ENCODE measurements at places on chromosomes 6 and 20.

GRCh38 chr6:130020907-130021629 lies 2.7 kb downstream of the L3MBTL3 start:
- peak; percentile 90 for DNase-seq

DNA sequence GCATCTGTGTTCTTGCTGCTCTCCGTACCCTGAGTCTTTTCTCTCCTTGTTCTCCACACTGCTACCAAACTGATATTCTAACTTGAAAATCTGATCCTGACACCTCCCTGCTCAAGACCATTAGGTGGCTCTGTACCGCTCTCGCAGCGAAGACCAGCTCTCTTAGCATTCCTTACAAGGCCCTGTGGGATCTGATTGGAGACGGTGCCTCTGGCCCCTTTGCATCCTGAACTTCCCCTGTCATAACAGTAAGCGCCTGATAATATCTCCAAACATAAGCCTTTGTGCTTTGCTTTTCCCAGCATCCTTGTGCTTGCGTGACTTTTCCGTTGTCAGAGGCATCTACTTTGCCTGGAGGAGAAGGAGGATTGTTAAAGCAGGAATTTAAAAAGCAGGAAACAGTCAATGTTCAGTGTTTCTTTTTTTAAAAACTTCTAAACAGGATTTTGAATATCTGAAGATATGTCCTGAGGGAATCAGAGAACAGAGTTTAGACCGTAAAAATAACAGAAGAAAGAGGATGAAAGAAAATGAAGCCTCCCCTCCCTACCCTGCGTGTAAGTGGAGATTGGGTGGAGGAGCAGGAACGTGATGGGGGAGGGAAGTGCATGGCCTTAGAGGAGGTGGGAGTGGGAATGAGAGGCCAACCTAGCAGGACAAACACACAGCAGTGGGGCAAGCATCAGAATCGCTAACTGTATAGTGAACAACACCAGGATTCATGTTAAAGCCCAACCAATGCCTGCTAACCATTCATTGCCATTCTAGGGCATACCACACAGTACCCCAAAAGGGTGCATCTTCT lies 89.2 kb upstream of the STMND1 start:
- no peak for DNase-seq

DNA sequence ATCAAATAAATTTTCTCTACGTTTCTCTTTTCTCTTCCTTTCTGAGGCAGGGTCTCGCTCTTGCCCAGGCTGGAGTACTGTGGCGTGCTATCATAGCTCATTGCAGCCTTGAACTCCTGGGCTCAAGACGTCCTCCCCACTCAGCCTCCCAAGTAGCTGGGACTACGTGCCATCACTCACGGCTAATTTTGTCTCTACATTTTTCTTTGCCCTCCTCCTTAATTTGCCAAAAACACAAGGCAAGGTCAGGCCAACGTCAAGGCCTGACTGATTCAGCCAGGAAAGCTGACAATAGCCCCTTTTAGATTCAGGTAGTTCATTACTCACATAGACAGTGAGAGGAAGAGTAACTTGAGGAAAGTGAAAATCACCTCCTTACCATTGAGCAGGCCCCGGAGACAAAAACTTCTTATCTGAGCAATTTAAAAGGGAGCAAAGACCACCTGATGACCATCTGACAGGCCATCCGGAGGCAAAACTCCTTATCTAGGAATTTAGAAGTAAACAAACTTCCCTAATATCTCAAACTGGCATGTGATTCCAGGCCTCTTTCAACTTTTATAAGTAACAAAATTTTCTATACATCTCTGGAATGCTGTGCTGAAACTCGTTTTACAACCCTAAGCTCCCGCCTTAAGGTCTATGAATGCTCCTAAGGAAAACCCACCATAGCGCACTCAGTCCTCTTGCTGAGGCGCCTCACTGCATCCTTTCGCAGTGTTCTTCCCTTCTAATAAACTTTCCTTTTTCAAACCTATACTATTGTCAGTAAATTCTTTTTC lies 42.1 kb upstream of the SRPK1 start:
- no peak for DNase-seq

- no peak for DNase-seq
These were observed 7.3 kb upstream of the KCNG1 start for GRCh38 chr20:51029963-51030920.

GRCh38 chr6:159483259-159483658 lies 209.8 kb downstream of the SOD2 start:
- DNase-seq, result no peak

GRCh38 chr20:16222859-16223411 lies 350.3 kb downstream of the KIF16B start:
- no peak for DNase-seq

DNA sequence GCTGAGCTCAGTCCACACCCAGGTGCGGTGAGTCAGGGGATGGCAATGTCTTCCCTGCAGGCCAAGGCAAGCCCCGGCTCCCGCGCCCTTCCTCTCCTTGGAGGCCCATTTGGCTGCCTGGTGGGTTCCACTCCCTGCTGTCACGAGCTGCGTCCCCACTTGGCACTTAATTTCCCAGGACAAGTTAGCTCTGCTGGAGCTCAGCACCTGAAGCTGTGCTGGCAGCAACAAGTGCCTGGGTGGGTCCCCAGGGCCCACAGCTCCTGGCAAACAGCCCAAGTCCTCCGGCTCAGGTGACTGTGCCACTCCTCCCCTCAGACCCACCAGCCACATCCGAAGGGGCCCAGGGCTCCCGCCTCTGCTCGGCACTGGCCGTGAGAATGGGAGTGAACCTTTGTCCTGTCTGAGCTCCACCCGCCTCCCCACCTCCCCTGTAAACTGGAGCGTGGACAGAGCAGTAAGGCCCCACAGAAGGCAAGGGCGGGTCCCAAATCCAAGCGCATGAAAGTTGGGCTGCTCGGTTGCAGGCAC lies 16.9 kb downstream of the LAMA5 start:
- DNase-seq, result no peak

- DNase-seq, result no peak
These were observed 957 bp upstream of the VEGFA start for GRCh38 chr6:43768983-43769525.

- peak; percentile 55 for DNase-seq
These were observed 118.4 kb downstream of the GRM4 start for GRCh38 chr6:34027445-34027936.

DNA sequence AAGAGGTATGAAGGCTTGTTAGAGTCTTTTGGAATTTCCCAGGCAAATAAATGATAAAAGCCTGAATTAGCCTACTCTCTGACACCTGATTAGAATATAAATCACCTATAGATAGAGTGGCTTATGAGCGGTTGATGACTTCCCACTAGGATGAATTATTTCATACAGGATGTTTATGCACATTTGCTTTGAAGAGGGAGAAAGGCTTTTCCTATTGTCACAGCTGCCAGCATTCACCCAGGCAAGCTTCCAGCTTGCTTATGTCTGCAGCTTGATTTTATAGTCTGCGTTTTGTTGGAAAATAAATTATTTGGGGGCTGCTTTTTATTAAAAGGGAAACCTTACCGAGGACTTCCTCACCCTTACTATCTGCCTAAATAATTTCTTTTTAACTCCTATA lies 51.3 kb upstream of the EIF2S2 start:
- DNase-seq, result no peak

- DNase-seq, result no peak
These were observed 24.8 kb downstream of the NFYA start for GRCh38 chr6:41097467-41098090.

- peak; percentile 80 for DNase-seq
These were observed 649.1 kb upstream of the GJE1 start for GRCh38 chr6:141483598-141484061.

DNA sequence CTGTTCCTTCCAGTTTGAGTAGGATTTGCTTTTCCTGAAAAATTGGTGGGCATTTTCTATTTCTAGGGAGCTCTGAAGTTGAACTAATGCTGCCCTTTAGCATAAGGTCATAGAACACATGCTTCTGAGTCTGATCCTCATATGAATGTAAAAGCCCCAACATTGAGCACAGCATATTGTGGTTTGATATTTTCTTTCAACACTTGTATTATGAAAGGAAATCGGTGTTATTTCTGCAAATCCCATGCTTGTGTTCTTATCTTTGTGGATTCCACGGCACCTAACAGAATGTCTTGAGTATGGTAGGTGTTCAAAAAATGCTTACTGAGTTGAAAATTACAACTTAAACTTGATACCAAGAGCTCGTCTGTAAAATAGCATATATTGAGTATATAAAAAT lies 85.8 kb downstream of the TRMT11 start:
- no peak for DNase-seq

- DNase-seq, result no peak
These were observed 116.7 kb upstream of the MAN1A1 start for GRCh38 chr6:119466226-119466625.

DNA sequence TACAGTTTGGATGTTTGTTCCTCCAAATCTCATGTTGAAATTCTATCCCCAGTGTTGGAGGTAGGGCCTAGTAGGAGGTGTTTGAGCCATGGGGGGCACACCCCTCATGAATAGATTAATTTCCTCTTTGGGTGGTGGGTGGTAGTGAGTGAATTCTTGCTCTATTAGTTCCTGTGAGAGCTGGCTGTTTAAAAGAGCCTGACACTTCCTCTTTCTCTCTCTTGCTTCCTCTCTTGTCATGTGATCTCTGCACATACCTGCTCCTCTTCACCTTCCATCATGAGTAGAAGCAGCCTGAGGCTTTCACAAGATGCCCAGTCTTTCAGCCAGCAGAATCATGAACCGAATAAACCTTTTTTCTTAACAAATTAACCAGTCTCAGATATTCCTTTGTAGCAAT lies 340.2 kb upstream of the CHD6 start:
- no peak for DNase-seq

GRCh38 chr6:11318835-11319813 lies 86.7 kb upstream of the NEDD9 start:
- no peak for DNase-seq

DNA sequence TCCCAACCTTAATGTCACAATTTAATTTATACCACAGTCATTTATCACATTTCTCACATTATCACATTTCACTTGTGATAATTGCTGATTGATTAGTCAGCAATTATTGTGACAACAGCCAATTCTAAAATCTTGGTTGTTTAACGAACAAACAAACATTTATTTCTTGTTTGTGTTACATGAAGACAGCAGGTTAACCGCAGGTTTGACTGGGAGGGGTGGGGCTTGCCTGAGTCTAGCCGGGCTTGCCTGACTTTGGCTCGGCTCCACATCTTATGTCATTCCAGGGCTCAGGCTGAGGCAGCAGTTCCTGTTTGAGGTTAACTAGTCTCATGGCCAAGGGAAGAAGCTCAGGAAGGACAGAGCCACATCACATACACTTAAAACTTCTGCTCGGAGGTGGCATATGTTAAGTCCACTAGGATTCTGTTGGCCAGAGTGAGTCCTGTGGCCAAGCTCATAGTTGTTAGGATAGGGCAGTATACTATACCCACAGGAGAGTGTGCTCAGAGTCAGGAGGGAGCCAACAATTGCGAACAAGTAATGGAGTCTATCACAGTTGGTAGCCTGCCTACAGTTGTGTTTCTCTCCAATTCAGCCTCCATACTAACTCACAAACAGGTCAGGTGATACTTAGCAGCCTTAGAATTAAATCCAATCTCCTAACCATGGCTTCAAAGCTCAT lies 90.0 kb upstream of the IFNGR1 start:
- peak; percentile 16 for DNase-seq

- no peak for DNase-seq
These were observed 305.5 kb downstream of the SLC35F1 start for GRCh38 chr6:118212451-118213173.

DNA sequence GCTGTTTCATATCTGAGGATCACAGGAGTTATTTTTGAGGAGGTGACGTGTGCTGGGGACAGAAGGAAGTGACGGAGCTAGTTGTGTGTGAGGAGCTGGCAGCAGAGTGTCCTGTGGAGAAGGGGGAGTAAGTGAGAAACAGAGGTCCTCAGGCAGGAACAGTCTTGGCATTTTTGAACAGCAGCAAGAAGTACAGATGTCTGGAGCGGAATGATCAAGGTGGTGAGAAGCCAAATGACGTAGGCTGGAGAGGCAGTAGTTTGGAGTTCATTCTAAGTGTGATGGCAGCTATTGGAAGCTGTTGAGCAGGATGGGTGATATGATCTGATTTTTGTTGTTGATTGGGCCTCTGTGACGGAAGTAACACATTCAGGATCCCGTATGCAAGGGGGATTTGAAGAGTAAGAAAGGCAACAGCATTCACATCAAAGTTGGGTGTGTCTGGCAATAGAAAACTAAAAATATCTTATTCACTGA lies 52.3 kb downstream of the SOBP start:
- no peak for DNase-seq

GRCh38 chr6:110020888-110021287 lies 42.8 kb downstream of the GPR6 start:
- no peak for DNase-seq

- no peak for DNase-seq
These were observed 35.3 kb downstream of the GPR6 start for GRCh38 chr6:110013386-110013785.

DNA sequence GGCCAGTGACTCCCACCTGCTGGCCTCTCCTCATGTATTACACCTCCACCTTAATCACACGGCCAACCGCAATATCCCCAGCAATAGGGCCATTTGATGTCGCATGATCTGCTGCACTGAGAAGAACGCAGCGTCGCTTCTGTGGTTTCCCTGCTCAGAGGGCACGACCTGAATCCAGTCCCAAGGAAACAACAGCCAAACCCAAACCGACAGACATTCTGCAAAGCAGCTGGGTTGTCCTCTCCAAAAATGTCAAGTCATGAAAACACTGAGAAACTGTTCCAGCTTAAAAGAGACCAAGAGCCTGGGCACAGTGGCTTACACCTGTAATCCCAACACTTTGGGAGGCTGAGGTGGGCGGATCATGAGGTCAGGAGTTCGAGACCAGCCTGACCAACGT lies 7.5 kb upstream of the BPI start:
- no peak for DNase-seq

- DNase-seq, result peak; percentile 14
These were observed 50.9 kb upstream of the TNFAIP3 start for GRCh38 chr6:137816133-137816579.

GRCh38 chr6:88380083-88380482 lies 213.9 kb upstream of the CNR1 start:
- DNase-seq, result no peak

DNA sequence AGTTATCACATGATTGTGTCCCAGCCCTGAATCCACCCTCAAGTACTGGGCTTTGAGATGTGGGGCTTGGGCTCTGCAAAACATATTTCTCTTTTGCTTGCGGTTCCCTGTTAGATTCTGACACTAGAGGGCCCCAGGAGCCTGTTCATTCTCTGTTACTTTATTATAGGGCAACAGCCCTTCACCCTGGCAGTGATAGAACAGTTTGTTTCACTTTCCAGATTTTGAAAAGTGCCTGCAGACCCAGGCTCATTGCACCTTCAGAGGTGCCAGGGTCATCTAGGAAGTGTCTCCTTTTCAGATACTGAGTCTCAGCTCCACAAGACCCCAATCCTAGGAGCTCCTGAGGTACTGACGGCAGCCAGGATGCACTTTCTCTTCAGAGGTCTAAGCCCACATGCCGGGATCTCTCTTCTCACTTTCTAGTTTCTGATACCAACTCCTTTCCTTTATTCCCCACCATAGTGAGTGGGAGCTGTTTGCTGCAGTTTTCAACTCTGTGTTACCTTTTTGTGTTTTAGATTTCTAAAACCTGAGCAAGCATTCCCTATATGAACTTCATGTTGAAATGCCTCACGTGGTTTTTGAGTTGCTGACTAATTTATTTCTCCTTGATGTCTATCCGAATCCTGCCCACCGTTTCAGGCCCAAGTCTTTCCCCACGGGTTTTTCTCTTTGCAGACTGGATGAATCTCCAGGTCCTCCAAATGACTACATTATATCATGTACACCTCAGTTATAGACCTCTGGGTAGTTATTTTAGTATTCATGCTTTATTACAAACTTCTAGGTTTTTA lies 10.9 kb downstream of the ABT1 start:
- DNase-seq, result peak; percentile 72

Measured in CD4-positive, alpha-beta T cell treated with Interleukin-15 for 4 hours (primary cell).